Left ventricle myocardium superior (tissue), 1 donor: ENCODE measurements at places on chromosomes 6 and 20.

DNA sequence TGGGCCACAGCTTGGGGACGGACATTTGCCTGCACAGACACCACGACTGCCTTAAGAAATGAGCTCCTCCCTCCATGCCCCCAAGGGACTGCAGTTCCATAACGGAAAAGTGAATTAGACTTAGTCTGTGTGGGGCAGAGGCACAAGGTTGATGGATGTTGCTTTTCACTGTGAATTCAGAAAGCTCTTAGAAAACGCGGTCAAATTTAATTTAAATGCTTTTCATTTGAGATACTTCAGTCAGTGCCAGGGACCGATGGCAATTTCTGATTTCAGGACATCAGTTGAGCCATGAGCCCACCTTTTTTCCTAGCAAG, 356.4 kb downstream of the KIF16B start:
- DNase-seq, result no peak

DNA sequence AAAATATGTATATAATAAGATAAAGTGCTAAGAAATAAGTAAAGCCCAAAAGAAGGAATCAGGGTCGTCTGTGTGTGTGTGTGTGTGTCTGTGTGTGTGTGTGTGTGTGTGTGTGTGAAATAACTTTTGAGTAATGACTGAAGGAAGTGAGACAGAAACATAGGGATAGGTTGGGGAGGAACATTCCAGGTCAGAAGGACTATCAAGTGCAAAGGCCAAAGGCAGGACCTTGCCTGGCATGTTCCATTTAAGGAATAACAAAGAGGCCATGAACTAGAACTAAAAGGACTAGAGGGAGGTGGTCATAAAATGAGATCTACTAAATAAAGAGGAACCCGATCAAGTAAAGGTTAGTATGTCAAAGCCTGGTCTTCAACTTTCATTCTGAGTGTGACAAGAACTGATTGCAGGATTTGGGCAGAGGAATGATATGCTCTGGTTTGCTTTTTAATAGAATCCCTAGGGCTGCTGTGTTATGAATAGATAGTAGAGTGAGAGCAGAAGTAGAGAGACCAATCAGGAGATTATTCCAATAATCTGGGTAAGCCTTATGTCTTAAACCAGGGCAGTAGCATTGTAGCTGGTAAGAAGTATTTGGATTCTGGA, 6.9 kb downstream of the ENPP3 start:
- DNase-seq, result no peak

DNA sequence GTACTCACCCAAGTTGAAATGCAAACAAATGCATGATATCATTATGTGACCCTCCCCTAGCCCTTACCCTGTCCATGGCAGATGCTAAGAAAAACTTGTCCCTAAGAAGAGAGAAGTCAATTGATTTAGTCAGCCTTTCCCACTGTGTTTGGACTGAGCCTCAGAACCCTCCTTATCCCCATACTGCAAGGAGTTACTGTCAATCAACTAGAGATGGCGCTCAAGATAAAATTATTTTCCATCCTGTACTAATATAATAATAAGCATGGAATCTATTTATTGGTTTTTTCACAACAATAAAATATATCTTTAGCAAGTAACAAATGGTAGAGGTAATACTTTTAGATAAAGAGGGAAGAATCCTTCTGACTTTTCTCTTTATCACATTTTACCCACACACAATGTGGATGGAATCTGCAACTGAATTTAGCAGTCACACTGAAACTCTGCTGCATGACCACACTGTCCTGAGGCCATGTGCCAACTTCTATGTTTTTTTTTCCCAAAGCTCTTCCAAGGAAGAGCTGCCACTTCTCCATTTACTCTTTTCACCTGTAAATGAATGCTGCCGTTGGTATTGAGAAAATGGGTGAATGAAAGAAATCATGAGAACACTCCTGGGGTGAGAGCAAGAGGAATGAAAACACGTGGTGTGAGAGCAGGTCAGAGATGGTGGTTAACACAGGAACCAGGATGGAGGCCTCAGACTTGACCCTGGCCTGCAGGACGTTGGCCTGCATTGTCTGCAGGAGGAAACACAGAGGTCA, 10.5 kb downstream of the NT5E start:
- DNase-seq, result no peak

- DNase-seq, result no peak
Measured at GRCh38 chr6:140105857-140106256, 731.4 kb upstream of the CITED2 start.

DNA sequence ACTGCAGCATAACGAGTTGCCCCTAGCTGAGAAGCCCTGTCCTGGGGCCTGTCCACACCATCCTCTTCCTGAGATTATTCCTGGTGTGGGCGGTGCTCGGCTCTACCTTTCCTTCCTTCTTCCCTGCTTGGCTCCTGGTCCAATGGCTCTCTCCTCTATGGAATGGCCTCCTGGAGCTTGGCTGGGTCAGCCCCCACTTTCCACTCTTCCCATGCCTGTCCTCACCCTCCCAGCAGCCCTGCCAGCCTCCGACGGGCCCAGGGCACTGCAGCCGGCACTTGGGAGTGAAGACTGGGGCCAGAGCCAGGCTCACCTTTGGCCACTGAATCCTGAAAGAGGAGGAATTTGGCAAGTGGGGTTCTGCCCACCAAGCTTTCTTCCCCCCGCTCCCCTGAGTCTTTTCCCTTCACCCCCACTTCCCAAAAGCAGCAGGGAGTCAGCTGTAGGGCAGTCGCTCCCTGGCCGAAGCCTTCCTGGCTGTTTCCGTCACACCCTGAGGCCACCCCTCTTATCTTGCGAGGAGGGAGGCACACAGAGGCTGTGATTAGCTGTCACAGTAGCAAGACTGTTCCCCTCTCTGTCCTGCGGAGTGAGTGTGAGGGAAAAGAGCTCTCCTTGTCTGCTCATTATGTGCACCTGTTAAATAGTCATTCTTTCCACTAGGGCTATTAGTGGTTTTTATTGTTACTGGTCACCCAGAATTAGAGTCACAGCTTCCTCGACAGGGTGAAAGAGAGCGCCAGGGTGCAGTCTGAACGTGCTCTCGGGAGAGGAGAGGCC, 6.3 kb upstream of the CDSN start:
- DNase-seq, result no peak

GRCh38 chr20:53522696-53523095, 70.9 kb downstream of the ZNF217 start:
- no peak for DNase-seq
